CMK (cell line): ENCODE measurements at places on chromosomes 1 and 21.
A peak's percentile ranks its signal among the peaks of the same experiment; 100 is the strongest.

DNA sequence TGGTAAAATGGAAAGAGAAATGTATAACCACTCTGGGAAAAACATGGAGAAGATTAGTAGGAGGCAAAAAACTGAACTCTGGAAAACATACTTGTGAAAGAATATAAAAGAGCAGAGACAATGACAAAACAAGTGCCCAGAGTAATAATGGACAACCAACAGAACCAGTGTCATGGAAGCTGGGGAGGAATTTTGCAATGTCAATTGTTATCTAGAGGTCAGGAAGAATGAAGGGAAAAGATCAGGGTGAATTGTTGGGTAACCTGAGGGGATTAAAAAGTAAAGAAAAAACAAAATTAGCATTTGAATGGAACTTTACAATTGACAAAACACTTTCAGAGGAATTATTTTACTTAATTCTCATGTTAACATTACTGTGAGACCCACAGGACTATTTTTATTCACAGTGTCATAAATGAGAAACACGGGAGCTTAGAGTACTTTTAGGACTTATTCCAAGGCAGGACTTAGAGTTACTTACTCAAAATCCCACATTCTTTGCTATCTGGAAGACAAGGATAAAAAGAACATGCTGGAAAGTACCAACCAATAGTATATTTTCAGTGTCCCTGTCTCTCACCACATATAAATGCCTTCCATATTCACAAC lies 19.5 kb downstream of the JAM2 start:
- DNase-seq: no peak

DNA sequence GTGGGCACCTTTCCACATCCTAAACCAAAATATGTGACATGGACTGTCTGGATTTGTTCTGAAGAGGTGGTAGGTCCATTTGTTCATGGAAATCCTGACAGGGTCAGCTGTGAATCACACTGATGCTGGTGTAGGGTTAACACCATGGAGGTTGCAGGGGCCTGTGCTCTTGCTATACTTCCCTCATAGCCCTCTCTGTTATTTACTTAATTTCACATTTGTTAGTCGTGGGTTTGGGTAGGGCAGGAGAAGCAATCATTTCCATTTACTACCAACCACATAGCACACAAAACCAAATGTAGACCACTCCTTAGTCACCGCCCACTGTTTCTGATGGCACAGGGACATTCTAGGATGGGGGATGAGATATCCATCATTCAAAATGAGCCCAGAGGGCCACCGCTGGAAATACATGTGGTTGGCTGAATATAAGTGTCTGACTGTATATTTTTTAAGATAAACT lies 61.8 kb upstream of the POU2F1 start:
- no peak for DNase-seq

DNA sequence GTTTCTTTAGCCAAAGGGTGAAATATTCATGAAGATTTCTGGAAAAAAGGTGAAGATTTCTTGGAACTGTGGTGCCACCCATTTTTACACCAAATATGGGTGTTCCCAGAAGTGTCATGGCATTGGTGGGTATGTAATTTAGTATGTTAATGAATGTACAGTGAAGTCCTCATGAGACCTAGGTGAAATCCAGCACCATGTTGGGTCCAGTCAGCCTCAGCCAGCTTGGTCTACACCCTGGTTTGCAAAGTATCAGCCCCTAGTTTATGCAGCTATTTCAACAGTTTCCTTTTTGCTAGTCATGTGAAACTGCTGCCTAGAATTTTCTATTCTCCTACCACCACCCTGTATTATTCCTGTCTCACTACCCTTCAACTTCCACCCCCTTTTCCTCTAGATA lies 63.1 kb upstream of the CXADR start:
- DNase-seq: no peak

- DNase-seq: peak; percentile 87
Observed at GRCh38 chr1:69497441-69498221, 70.1 kb upstream of the LRRC7 start.

- no peak for DNase-seq
Observed at GRCh38 chr1:98336472-98337083, 324.9 kb upstream of the SNX7 start.

DNA sequence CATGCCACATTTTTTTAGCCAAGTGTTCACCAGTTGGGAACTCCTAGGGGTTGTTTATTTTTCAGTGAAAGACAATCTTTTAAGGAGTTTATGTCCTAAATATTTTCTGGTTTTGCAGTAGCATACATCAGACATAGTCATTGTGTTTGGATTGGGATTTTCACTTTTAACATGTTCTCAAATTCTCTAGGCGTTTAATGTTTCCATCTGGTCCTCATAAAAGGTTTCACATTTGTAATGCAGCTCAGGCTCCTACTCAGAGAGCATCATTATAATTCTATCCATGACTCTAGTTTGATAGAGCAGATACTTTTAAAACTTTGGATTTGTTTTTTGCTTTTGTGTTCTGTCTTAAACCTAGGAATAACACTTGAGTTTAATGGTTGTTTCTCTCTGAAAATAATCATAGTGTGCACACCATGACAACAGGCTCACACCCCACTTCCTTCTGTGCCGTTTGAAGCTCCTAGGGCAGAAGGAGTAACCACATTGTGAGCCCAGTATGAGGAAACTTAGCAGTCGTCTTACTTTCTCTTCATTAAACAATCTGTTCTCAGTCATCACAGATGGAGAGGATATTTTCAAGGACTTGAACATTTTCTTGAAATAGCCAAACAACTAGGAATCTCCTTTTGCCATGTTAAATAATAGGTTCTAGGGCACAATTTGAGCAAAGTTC lies 219.6 kb downstream of the PDE4B start:
- no peak for DNase-seq

DNA sequence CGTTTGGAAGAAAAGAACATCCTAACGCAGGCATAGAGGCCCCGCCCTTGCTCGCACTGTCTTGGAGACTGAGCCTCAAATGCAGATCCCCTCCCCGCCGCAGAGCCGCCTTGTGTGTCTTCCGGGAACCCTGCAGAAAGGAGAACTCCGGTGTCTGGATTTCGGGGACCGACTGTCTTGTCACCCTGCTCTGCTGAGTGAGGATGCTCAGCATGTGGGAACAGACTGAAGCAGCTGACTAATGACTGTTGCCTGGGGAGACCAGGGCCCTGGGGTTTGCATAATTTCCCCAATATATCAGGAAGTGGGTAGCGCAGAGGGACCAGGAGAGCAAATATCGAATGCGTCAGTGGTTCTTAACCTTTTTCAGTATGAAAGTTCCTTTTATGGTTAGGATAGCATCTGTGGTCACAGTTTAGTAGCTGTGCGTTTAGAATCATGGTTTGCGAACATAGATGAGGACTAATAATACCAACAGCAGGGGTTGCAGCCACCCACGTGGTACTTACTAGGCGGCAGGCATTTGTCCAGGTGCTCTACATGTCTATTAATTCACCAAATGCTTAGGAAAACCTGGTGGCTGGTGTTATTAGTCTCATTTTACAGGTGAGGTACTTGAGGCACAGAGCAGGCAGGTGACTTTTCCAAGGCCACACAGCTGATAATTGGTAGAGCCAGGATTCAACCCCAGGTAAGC lies 14.3 kb downstream of the GPR137B start:
- DNase-seq: no peak
